ENCODE measurements at places on chromosomes 2 and 18. TPM values are rescaled to one million over a fixed set of nuclear protein-coding genes. Genes with fewer than 3 reads are reported as not detected.

Gene FLACC1
- total RNA-seq = not detected

Gene NUP35
- total RNA-seq = 4.6 TPM

Gene EVA1A
- 50.7 TPM for total RNA-seq

Gene DYNAP
- total RNA-seq = not detected

Gene GPR45
- not detected for total RNA-seq

Gene SRBD1
- 9.1 TPM for total RNA-seq

Gene NEB
- total RNA-seq = 1.9 TPM

Gene TFCP2L1
- 0.16 TPM for total RNA-seq

Gene CCDC178
- total RNA-seq = 1.7 TPM

Measured in epithelial cell of alveolus of lung (primary cell).